ENCODE measurements at places on chromosomes 4 and X.

DNA sequence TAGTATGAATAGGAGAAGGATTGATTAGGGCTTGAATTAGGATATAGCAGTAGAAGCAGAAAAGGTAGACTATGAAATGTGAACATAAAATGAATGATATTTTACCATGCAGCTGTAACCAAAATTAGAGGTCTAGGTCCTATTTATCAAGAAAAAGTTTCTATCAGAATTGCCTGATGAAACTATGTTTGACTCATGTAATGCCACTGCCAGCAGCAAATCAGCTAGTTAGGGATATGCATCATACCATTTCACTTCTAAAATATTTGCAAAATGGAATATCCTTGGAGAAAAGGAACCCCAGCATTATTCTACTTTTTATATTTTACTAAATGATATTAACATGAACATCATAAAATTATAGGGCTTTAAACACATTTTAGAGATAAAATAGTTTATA is 188.4 kb downstream of the WDFY3 start:
- no peak for DNase-seq

GRCh38 chrX:136778916-136779315 is 1.8 kb downstream of the ARHGEF6 start:
- no peak for DNase-seq

- DNase-seq: no peak
Observed at GRCh38 chr4:100391863-100392262, 126.0 kb downstream of the EMCN start.

DNA sequence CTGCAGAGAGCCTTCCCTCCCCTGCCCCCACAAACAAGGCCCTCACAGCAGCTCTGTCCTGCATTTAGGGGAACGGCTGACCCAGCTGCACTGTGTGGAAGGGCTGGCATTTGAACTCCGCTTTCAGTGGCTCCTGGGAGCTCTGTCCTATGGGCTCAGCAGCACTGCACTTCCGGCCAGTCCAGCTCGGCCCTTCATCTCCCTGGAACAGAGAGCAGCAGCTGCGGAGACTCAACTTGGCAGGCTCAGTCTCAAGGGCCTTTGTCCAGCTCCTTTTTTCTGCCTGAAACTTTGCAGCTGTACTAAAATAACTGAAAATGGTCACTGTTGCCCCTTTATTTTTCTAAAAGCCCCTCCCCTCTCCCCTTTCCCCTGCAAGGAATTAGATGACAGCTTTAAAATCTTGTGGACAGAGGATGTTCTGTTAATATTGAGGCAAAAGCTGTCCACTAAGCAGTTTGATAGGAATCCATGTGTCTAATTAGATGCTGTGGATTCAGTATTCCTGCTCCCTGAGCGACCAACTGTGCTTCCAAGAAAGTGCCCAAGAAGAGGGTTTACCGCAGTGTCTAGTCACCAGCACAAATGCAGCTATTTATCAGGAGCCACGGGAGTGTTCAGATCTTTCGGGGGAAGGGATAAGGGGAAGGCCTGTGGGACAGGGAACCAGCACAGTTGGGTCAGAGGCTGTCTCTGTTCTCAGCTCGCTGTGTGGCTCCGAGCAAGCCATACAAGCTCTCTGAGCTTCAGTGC is 133.1 kb downstream of the AFAP1 start:
- peak; percentile 70 for DNase-seq

- no peak for DNase-seq
Observed at GRCh38 chrX:53950130-53950733, 94.0 kb downstream of the PHF8 start.

DNA sequence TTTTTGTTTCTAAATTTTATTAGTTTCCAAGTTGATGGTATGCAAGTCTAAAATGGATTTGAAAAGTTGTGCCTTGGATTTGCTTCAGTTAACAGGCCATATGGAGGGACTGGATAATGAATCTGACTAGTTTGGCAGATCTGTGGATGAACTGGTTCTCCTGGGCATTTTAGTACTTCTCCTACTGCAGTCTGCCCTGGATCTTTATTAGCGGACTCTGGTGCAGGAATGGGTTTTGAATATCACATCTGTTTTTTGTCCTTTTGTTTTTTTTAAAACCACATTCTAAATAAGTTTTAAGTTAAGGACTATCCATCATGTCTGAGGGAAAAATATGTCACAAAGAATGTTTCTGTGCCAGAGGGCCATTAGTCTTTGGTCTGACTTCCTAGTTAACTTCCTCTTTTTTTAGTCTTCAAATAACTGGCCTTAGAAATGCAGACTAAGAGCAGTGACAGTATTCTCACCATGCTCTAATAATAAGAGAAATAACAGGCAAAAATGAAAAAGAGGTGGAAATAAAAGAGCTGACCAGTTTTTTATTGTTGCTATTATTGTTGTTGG is 13.9 kb upstream of the DCK start:
- no peak for DNase-seq

DNA sequence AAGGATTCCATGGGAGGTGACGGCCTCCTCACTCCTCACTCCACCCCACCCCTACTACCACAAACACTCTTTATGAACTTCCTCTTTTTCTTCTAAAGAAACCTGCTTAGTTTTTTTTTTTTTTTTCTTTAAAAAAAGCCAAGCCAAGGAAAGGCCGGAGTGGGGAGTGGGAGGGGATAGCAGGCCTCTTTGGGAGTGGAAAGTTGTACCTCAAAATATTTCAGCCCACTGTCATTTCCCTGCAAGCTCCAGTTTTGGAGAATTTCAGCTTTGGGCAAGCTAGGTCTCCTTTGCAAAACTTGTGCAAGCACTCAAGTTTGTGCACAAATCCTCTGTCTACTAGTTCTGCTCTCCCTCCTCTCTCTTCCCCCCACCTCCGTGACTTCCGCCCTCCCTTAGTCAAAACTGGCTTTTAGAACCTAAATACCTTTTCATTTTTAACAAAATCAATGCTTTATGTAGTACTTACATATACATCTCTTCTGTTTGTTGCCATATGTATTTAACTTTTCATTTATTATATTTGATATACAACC is 512 bp upstream of the ANTXR2 start:
- DNase-seq: peak; percentile 72

- DNase-seq: no peak
Observed at GRCh38 chr4:140096921-140097320, 57.1 kb downstream of the MAML3 start.

DNA sequence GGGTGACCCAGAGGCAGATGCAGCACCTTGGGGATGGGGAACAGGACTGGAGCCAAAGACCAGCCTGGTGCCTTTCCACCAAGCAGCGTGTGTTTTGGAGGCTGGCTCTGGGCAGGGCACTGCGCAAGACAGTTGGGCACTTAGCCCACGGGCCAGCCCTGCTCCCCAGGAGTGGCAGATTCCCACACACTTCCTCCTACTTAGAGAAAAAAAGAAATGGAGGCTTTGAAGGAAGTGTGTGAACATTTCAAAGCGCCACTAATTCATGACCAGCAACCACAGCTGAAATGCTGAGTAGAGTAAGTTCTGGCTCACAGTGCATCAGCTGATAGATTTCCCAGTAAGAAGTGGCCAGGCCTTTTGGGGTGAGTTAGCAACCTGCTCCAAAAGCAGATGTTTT is 54.9 kb upstream of the LGI2 start:
- DNase-seq: no peak

- DNase-seq: no peak
Observed at GRCh38 chrX:124239324-124239723, 93.1 kb upstream of the TEX13D start.

DNA sequence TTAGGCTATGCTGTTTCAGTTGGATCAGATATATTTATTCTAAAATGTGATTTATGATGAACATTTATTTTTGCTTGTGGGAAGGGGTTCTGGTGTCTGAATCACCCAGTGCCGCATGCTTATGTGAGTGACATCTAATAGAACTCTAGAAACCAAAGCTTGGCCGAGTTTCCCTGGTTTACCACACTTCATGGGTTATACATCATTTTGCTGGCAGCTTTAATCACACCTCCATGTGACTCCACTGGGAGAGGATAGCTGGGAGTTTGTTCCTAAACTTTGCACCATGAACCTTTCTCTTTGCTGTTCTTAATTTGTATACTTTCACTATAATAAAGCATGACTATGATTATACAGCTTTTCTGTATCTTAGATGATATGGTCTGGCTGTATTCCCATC is 382.9 kb downstream of the INPP4B start:
- DNase-seq: no peak

DNA sequence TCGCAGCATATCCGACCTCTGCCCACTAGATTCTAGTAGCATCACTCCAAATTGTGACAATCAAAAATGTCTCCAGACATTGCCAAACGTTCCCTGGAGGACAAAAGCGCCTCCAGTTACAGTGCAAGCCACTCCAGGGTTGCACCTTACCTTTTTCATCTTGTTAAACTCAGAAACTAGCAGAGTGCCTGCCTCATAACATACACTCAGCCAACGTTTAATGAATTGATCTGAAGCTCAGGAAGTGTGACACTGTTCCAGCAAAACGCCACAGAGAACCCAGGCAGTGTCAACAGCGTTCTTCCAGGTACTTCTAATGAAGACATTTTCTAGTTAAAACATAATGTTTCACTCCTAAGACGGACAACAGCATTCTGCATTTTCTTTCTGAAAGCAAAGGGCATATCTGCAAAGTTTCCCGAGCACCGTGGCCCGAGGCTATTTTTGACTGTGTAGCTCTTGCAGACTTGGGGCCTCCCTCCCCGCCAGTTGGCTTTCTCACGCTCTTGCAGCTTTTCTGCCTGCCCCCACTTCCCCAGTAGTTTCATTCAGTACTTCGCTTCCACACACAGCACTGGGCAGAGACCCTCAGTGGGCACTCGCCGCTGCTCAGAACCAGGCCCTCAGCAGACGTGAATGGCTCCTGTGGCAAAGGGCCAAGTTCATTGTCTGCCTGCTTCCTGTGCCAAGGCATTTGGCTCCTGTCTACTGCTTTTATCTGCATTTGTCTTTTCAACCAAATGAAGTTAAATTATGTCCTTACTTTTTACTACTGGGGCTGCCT is 133.4 kb upstream of the TTC29 start:
- DNase-seq: no peak

DNA sequence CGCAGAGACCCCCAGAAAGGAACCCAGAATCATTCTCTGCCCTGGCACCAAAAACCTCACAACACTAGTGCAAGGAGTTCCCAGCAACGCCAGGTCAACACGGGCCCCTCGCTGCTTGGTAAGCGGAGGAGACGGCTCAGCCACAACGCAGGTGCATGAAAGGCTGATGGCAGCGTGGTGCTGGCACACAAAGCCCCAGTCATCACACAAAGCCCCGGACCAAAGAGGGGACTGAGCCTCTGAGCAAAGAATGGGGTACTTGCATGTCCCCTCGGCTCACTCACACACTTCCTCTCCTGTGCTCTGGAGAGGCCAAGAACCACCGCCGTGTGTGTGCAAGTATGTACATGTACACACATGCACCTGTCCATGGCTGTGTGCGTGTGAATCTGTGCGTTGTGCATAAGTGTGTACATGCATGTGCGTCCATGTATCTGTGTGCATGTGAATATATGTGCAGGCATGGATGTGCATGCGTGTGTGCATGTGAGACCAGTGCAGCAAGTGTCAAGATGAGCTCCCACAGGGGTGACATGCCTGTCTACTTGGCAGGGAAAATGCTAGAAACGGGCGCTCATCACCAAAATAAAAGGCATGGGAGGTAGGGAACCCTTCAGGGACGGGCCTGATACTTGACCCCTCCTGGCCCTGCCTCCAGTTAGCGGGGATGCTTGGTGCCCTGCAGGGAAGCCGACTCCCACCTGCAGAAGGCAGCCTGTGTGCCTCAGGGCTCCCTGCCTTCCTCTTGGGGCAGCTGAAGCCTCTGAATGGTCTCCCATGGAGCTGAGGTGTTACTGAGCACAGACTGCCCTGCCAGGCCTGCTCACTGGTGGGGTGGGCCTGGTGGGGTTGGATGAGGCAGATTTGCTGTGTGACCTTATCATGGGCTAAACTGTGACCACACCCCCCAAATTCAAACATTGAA is 60.4 kb downstream of the ZFYVE28 start:
- peak; percentile 57 for DNase-seq

- no peak for DNase-seq
Observed at GRCh38 chr4:53763813-53764597, 172.7 kb upstream of the LNX1 start.

- DNase-seq: no peak
Observed at GRCh38 chrX:110276778-110277177, 41.1 kb downstream of the AMMECR1 start.

- DNase-seq: no peak
Observed at GRCh38 chr4:173347467-173347866, 13.3 kb upstream of the HMGB2 start.

GRCh38 chrX:132184871-132185270 is 34.4 kb downstream of the RAP2C start:
- DNase-seq: no peak

GRCh38 chr4:67273666-67274065 is 271.6 kb downstream of the CENPC start:
- no peak for DNase-seq

DNA sequence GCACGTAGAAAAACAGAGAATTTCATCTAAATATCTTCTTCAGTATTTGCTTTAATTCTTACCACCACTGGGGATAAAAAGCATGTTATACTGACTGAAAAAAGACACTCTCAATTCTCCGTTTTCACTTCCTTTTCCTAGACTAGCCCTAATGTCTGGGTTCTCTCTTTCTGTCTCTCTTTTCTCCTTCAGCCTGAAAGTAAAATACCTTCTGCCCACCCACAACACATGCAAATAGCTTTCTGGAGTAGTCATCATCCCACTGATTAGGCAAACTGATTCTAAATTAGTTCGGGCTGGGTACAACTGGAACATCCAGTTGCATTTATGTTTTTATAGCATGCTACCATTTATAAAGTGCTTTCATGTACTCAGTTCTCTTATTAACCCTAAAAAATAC is 142.4 kb upstream of the ANKRD50 start:
- DNase-seq: no peak

DNA sequence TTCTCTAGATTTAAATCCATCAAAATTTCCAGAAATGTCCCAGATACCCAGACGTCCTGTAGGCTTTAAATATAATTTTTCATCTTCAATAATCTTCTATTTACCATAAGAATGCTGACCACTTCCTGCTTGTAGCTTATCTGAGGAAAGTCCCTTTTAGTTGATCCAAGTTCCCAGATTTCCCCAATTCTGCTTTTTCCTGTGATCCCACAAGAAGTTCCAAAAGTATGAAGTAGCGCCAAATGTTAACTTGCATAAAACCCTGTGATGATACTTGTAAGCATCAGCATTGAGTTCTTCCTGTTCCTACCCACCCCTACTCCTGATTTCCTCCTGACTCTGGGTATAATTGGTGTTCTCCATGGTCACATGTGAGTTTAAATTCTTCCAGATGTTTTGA is 10.6 kb upstream of the TLR8 start:
- DNase-seq: no peak

Data from spleen (tissue), 13 donors.